ENCODE measurements at places on chromosomes 5 and 9.
A peak's percentile ranks its signal among the peaks of the same experiment; 100 is the strongest.

DNA sequence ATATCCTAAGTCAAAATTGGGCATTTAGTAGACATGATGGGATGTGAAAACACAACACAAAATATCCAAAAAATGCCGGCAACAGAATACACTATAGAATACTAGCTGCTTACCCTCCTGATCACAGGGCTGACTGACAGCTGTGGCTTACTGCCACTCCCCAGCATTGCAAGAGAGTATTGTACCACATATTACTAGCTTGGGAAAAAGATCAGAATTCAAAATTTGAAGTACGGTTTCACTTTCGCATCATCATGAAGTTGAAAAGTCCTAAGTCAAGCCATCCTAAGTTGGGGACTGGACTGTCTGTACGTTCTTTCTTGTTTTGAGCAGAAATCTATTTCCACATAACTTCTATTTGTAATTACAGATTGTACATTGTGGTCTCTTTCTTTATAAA, 851.4 kb downstream of the MAT2B start:
- H3K4me3 ChIP-seq = no peak overlapping the region
- no peak for DNase-seq
- H3K27me3 ChIP-seq = no peaks in the 10 kb centered on the region
- no peak overlapping the region for H3K27ac ChIP-seq

- H3K36me3 ChIP-seq = no peaks in the 10 kb centered on the region
- H3K27ac ChIP-seq = no peak overlapping the region
- H3K4me3 ChIP-seq = no peak overlapping the region
- H3K4me1 ChIP-seq = no peaks in the 10 kb centered on the region
- H3K27me3 ChIP-seq = peaks cover 16% of the 10 kb centered on the region
These were observed 170.3 kb downstream of the PDZD2 start for GRCh38 chr5:31809050-31809870.

DNA sequence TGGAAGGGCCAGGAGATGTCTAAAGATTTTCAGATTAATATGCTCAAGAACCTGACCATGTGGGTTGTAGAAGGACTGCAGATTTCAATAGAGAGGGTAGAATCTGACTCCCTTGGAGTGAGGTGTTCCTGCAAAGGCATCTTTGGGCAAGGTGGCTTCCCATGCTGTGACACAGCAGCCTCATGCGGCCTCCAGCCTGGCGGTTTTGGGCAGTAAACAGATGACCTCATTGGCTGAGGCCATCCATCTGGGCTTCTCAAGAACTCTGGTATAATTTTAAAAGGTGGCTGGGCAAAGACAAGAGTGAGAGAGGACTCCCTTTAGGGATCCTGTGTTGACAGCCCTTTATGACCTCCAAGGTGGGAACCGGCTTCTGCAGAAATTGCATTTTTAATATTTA, 90.3 kb upstream of the ERCC6L2 start:
- no peak for DNase-seq
- no peaks in the 10 kb centered on the region for H3K36me3 ChIP-seq
- no peak overlapping the region for H3K27ac ChIP-seq
- H3K4me3 ChIP-seq = no peak overlapping the region
- H3K27me3 ChIP-seq = no peaks in the 10 kb centered on the region

DNA sequence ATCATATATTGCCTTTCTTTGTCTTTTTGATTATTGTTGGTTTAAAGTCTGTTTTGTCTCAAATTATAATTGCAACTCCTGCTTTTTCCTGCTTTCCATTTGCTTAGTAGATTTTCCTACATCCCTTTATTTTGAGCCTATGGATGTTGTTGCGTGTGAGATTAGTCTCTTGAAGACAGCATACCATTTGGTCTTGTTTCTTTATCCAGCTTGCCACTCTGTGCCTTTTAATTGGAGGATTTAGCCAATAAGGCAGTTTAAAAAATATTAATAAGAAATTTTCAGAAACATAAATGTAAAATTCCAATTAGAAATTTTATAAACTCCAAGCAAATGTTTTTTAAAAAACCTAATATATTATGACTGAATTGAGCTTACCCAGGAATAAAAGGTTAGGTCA, 24.0 kb downstream of the BTNL8 start:
- no peaks in the 10 kb centered on the region for H3K27me3 ChIP-seq
- H3K27ac ChIP-seq = no peak overlapping the region
- H3K36me3 ChIP-seq = no peaks in the 10 kb centered on the region
- no peaks in the 10 kb centered on the region for H3K4me1 ChIP-seq
- H3K4me3 ChIP-seq = no peak overlapping the region
- DNase-seq = no peak

- no peak for DNase-seq
- H3K4me1 ChIP-seq = no peaks in the 10 kb centered on the region
- no peak overlapping the region for H3K4me3 ChIP-seq
- H3K27me3 ChIP-seq = no peaks in the 10 kb centered on the region
- no peak overlapping the region for H3K27ac ChIP-seq
- H3K36me3 ChIP-seq = no peaks in the 10 kb centered on the region
These were observed 944.5 kb upstream of the CTNND2 start for GRCh38 chr5:12848709-12849108.

DNA sequence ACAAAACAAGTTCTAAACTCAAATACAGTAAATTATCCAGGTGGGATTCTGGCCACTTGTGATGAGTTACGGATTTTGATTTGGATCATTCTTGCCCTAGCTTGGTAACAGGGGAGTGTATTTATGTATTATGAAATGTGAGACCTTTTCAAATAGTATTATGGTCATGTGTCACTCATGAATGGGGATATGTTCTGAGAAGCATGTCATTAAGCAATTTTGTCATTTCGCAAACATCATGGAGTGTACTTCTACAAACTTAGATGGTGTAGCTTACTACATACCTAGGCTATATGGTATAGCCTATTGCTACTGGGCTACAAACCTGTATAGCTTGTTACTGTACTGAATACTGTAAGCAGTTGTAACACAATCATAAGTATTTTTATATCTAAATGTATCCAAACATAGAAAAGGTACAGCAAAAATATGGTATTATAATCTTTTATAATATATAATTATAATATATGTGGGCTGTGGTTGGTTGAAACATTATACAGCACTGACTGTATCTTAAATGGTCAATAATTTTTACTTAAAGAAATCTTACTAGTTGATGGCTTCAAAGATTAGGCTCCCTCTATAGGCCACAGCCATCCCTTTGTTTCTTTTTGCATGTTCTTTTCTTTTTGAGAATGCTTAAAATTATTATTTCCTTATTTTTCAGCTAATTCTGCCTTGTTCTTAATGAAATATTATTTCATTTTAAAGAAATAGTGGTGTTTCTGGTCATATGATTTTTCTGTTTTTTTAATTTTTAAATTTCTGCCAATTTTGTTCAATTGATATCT, 128.4 kb downstream of the MAST4 start:
- H3K27me3 ChIP-seq = no peaks in the 10 kb centered on the region
- no peak overlapping the region for H3K4me3 ChIP-seq
- no peaks in the 10 kb centered on the region for H3K4me1 ChIP-seq
- no peak for DNase-seq

DNA sequence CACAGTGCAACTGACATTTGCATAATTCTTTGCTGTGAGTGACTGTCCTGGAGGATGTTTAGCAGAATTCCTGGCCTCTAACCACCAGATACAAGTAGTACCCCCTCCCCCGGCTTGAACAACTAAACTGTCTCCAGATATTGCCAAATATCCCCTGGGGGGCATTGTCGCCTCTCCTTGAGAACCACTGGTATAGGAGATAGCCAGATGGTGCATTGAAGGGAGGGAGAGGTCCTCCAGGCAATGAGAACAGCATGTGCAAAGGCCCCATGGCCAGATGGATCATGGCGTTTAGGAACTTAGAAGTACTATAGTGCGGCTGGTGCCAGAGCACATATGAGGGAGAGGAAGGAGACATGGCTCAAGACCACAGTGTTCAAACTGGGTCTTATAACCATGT, 18.9 kb upstream of the ORM1 start:
- H3K4me1 ChIP-seq = peaks cover 8% of the 10 kb centered on the region
- no peaks in the 10 kb centered on the region for H3K27me3 ChIP-seq
- peak; percentile 60 for DNase-seq
- no peak overlapping the region for H3K27ac ChIP-seq
- H3K36me3 ChIP-seq = peaks cover 7% of the 10 kb centered on the region

DNA sequence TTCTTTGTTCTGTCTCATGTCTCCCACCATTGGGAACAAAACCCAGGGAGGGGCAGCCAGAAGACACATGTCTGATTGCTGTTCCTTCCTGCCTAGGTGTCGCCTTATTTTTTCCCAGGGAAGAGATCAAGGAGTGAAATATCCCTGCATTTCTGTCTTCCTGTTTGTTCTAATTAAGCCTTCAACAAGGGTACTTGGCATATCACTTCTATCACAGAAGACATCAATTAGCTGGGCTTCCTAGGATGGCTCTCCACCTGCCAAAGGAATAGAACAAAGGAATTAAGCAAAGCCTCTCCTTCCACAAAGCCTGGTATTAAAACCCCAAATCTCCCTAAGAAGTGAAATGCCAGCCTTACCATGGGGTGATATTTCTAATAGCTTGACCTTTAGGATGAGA, 299.5 kb upstream of the CD180 start:
- H3K36me3 ChIP-seq = no peaks in the 10 kb centered on the region
- no peaks in the 10 kb centered on the region for H3K27me3 ChIP-seq
- peaks cover 52% of the 10 kb centered on the region for H3K4me1 ChIP-seq
- H3K27ac ChIP-seq = no peak overlapping the region
- H3K4me3 ChIP-seq = no peak overlapping the region

DNA sequence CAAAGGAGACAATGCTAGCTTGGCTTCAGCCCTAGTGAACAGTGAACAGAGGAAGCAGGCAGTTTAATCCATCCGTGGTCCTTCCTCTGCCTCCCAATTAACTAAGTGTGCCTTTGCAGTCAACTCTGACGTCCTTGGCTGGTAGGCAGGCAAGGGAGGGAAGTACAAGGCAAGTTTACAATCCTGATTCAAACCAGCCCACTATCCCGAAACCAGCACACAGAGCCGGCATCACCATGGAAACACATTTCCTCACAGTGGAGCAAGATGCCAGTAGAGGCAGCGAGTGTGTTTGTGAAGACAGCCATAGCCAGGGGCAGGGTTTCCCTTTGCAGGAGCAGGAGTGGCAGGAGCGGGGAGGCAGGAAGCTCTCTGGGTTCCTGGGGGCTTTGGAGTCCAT, 73.9 kb downstream of the GOLPH3 start:
- H3K36me3 ChIP-seq = peaks cover 76% of the 10 kb centered on the region
- H3K4me1 ChIP-seq = peaks cover 31% of the 10 kb centered on the region
- no peaks in the 10 kb centered on the region for H3K27me3 ChIP-seq
- DNase-seq = no peak

DNA sequence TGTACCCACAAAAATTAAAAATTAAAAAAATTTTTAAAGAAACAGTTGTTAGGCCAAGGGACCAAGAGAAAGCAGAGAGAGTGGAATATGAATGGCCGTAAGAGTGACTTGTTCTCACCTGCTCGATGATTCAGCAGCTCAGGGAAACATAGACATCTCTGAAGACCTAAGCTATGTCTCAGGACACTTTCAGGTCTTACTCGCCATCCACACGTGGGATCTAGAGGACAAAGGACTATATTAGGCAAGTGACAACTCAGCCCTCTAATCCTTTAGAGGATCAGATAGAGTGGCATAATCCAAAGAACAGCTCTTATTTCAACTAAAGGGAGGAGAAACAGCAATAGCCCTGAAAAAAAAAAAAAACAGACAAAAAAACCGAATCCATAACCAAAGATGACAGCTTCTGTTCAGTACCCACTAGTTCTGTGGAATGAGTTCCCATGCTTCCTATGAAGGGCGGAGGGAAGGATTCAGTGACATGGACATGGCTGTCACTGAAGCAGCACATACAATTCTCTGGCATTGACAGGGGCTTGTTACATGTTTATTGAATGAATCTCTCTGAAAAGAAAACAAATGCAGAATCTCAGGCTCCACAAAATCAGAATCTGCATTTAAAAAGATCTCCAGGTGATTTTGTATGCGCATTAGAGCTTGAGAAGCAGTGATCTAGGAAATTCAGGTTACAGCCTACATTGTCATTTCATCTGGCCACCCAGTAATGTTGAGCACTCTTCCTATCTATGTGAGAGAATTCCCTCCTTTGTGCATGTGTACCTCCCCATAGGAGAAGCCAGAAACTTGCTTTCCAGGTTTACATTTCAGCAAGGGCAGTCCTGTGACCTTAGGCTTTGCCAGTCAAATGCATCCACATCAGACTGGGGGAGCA, 96.0 kb downstream of the KIAA1958 start:
- H3K27me3 ChIP-seq = no peaks in the 10 kb centered on the region
- DNase-seq = no peak
- no peaks in the 10 kb centered on the region for H3K36me3 ChIP-seq
- no peak overlapping the region for H3K27ac ChIP-seq

DNA sequence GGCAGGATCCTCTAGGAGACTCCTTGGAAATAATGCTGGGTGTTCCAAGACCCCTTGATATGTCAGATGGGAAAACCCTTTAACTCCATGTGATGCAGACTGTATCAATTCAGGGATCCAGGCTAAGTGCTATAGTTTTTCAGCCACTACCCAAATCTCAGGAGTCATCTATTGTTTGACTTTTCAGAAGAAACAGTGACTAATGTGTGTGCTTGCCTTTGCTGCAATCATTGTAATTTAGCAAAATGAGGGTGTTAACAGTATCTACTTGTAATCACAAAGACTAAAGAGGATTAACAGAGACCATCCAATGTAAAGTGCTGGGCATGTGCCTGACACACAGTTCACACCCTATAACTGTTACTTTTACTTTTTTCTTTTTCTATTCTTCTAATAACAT, 309.6 kb upstream of the RFX3 start:
- no peaks in the 10 kb centered on the region for H3K36me3 ChIP-seq
- no peaks in the 10 kb centered on the region for H3K4me1 ChIP-seq
- no peaks in the 10 kb centered on the region for H3K27me3 ChIP-seq
- no peak overlapping the region for H3K27ac ChIP-seq
- H3K4me3 ChIP-seq = no peak overlapping the region

- no peak for DNase-seq
- no peaks in the 10 kb centered on the region for H3K27me3 ChIP-seq
- H3K4me3 ChIP-seq = no peak overlapping the region
- H3K27ac ChIP-seq = no peak overlapping the region
- H3K36me3 ChIP-seq = no peaks in the 10 kb centered on the region
- H3K4me1 ChIP-seq = no peaks in the 10 kb centered on the region
These were observed 27.9 kb downstream of the CD274 start for GRCh38 chr9:5478206-5478605.

DNA sequence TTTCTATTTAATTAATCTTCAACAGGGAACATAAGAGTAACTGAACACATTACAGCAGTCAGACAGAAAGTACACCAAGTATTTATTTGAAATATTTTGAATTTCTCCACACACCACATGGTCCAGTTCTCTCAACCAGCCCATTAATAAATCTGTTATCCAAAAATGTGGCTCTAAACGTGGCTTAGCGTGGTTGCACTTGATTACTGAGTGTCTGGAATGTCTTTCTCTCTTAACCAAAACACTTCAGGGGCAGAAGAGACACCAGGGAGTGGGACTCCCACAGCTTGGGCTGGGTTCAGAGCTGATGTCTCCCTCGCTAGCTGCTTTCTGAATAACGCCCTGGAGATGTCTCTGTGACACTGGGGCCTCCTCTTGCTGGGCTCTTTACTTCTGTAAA, 52.6 kb upstream of the FANCC start:
- H3K4me3 ChIP-seq = no peak overlapping the region
- peaks cover 30% of the 10 kb centered on the region for H3K4me1 ChIP-seq
- H3K27ac ChIP-seq = peak overlapping the region; percentile 59
- H3K36me3 ChIP-seq = no peaks in the 10 kb centered on the region

- no peaks in the 10 kb centered on the region for H3K27me3 ChIP-seq
- no peaks in the 10 kb centered on the region for H3K4me1 ChIP-seq
- no peak overlapping the region for H3K4me3 ChIP-seq
- no peak overlapping the region for H3K27ac ChIP-seq
- no peaks in the 10 kb centered on the region for H3K36me3 ChIP-seq
These were observed 256.4 kb upstream of the TARS1 start for GRCh38 chr5:33184367-33184766.

GRCh38 chr5:150389531-150390266, 23.0 kb downstream of the CD74 start:
- H3K27me3 ChIP-seq = no peaks in the 10 kb centered on the region
- no peaks in the 10 kb centered on the region for H3K4me1 ChIP-seq
- no peak overlapping the region for H3K4me3 ChIP-seq
- DNase-seq = no peak
- H3K36me3 ChIP-seq = peaks cover 74% of the 10 kb centered on the region
